ENCODE measurements at places on chromosomes 1 and 21.

DNA sequence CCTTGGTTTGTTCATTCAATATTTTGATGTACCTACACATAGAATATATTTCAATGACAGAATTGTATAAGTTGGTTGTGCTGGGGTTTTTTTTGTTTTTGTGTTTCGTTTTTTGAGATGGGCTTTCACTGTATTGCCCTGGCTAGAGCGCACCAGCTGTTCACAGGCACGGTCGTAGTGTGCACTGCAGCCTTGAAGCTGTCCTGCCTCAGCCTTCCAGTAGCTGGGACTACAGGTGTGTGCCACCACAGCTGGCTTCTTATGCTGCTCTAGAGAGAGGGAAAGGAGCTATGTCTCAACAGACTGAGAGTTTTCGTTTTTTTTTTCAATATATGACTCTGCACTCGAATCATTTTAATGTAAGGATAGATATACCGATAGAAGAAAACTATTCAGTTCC, 102.6 kb downstream of the NTNG1 start:
- DNase-seq = no peak

- peak; percentile 63 for DNase-seq
These were observed 182.6 kb downstream of the VAV3 start for GRCh38 chr1:107782217-107782845.

DNA sequence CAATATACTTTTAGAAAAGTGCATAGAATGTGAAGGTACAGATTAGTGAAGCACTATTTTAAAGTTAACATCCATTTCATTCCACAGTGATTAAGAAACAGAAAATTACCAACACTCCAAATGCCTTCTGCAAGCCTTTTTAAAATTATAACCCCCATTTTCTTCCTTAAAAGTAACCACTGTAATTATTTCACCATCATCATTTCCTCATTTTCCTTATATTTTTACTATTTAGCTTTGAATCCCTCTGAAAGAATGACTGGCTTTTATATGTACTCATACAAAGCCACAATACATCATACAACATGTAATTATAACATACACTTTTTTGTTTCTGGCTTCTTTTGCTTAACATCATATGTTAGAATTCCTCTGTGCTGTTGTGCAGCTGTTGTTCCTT, 6.5 kb upstream of the NEGR1 start:
- no peak for DNase-seq

DNA sequence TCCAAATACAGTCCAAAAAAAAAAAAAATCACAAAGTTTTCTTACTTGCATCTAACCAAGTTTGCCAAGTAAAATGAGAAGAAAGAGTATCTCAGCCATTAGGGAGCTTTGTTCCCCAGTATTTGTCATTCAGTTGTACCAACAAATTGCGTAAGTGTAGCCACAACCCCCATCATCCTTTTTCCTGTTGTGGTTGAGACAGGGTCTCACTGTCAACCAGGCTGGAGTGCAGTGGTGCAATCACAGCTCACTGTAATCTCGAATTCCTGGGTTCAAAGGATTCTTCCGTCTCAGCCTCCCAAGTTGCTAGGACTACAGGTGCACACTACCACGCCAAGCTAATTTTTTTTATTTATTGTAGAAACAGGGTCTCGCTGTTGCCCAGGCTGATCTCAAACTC, 9.5 kb downstream of the STX6 start:
- peak; percentile 52 for DNase-seq

DNA sequence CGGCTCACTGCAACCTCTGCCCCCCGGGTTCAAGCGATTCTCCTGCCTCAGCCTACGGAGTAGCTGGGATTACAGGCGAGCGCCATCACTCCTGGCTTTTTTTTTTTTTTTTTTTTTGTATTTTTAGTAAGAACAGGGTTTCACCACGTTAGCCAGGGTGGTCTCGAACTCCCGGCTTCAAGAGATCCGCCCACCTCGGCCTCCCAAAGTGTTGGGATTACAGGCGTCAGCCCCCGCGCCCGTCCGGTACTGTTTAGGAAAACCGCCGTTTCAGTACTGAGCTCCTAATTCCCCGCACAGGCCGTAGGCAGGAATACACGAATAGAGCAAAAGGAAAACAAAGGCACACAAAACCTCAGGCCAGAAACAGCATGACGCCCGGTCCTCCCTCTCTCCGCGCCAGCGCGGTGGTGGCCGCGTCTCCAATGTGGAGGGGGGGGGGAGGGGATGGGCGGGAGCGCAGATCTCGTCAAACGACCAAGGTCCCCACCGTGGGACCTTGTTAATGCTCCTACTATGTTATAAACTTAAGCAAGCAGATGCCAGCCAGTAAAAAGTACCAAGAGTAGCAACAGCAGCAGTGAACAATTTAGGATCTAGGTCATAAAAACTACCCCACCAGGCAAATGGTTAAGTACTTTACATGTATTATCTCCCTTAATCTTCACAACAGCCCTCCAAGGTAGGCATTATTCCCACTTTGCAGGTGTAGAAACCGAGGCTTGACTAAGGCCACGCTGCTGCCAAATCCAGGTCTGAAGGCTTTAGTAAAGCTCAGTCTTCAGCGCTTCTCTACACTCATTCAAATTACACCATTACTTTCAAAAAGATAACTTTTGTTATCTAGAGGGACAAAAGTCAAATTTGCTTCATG, 648 bp upstream of the ADAR start:
- DNase-seq = peak; percentile 51

DNA sequence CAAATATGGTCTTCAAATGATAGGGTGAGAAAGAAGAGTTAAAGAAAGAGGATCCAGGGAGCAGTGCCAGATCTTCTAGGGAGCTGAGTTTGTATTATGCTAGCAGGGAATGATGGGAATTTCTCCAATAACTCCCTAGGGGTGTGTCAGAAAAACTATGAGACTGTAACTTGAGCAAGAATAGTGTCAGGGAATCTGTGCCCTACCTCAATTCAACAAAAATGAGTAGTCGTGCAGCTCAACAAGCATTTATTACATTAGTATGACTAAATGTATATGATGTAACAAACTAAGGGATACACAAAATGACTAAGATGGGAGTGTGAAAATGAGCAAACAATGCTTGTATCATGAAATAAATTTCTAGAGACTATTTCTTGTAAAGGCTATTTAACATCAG, 24.2 kb downstream of the SPAG17 start:
- no peak for DNase-seq

DNA sequence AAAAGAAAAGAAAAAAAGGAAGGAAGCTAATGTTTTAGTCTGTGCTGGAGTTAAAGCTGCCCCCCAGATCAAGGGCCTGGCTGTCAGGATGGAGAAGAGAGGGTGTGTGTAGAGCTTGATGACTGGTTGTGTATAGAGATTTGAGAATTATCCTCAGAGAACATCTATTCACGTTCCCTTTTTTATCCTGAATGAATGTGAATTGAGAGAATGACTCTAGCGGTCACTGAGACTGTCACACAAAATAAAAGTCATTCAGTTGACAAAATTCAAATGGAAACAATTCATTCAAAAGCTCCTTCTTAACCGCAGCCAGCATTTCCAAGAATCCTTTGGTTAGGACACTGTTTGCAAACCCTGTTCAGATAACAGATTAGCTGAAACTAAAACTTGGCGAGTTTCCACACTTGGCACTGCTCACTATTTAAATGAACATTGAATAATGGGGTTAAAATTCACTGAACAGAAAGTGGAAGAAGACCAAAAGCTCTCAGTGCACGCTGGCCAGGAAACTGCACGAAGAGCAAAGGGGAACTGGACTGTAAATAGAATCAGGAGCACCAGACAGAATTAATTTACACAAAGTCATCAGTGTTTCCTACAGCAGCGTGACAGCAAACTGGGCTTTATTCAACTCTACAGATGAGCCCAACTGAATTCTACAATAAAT, 13.6 kb upstream of the FAM89A start:
- DNase-seq = peak; percentile 47

DNA sequence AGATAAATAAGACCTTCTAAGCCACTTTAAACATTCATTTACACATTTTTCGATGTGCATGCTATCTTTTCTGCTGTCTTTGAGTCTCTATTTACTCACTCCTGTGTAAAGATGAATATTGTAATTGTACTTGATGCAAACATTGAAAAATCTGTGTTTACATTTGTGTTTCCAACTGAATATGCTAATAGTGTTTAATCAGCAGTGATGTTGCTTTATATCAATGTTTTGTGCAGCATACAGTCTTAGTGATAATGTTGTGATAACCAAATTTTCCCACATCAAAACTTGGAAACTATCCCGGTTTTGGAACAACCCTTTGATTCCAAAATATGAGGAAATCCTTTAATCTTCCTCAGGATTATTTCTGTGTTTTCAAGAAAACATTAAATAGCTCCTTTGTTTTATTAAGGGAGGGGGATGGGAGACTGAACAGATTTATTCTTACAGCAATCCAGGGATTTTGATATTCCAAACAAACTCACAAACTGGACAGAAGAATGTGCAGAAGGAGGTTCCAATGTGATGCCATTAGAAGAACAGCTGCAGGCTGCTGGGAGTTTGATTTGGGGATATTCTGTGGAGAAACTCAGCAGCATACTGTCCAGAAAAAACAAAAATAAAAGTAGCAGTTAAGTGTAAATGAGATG, 248.0 kb downstream of the S1PR1 start:
- DNase-seq = no peak
